ENCODE measurements at places on chromosomes 1 and 21.

- DNase-seq, result no peak
Observed at GRCh38 chr1:239189998-239190512, 196.3 kb upstream of the CHRM3 start.

DNA sequence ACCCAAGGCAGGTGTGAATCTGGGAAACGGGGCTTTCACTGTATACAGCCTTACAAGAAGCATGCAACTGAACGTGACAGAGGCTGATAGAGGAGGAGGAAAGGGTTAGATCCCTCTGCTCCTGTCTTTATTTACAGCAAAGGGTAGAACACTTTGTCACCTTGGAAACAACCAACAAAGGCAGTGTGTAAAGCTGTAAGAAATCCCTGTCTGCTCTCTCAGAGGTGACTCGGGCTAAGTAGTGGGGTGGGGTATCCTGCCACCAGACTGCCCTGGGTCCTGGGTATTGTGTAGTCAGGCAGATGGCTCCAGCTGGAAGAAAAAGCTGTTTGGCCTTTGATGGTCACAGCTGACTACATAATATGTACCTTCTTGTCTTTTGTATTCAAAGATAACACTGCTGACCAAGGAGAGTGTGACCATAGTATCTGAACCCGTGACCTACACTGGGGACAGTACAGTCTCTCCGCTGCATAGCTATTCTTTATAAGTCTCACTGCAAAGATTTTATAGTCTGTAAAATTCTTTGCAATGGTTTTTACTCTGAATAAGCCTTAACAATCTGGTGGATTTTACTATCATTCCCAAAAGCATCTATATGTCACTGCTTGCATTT, 22.1 kb upstream of the POU2F1 start:
- no peak for DNase-seq

DNA sequence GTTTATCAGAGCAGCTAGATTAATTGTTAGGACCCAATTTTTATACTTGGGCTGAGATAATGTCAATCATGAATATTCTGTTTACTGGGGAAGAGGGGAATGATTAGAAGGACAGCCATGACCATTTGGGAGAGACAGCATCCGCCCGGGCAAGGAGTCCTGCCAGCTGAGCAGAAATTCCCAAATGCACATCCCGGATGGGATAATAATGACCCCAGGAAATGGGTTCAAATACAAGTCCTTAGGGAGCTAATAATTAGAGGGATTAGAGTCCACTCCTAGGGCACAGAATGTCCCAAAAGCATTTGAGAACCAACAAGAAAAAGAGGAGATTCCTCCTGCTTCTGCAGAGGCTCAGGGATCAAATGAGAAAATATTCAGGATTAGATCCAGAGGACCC, 115.9 kb downstream of the LRRC53 start:
- no peak for DNase-seq

DNA sequence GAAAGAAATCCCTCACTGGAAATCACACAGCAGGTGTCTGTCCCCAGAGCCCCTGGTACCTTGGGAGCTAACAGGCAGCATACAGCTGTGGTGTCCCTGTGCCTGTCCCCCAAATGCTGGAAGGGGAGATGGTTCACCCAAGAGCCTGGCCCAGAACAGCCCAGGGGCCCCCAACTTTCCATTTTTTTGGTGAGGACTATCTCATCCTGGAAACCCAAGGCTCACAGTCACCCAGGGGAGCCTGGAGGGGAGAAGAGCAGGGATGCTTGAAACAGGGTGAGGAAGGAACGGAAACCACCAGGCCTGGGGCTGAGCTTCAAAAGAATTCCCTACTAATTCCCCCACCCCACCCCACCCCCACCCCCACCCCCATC, 3.6 kb downstream of the SDC3 start:
- peak; percentile 46 for DNase-seq

- no peak for DNase-seq
Observed at GRCh38 chr21:34797921-34798535, 129.2 kb downstream of the CLIC6 start.

- DNase-seq, result no peak
Observed at GRCh38 chr1:150498342-150498741, 9.6 kb upstream of the ECM1 start.

GRCh38 chr1:97128426-97128825, 406.8 kb downstream of the PTBP2 start:
- DNase-seq, result no peak

DNA sequence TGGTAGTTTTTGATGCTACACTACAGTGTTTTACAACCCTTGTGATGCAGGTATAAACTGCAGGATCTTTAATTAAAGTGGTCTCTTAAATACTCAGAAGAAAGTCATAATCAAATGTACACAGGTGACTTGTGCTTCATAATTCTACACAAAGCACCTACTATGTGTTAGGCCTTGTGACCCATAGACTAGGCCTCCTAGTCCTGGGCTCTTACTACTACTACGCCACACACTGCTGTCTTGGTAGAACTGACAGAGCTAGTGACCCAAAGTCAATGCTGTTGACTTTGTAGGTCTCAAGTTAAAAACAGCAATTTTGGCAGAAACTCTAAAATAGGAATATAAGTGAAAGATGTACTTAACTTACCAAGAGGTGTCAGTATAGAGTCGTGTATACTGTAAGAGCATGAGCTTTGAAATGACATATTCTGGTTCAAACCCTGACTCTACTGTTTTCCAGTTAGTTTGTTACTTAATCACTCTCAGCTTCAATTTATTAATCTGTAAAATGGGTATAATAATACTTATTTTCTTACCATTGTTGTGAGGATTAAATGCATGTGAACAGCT, 48.6 kb upstream of the LMO4 start:
- DNase-seq, result no peak

- no peak for DNase-seq
Observed at GRCh38 chr1:173603056-173603591, at the start of gene SLC9C2. Gene SLC9C2, minus strand, starts transcription at chr1:173603072. Its CDS starts 1,296 bp downstream, at chr1:173601776.

Measured in suprapubic skin (tissue), 4 donors.